Lower leg skin (tissue), 4 donors: ENCODE measurements at places on chromosomes 12 and 14.
A peak's percentile ranks its signal among the peaks of the same experiment; 100 is the strongest.

- no peak for DNase-seq
Measured at GRCh38 chr14:23518709-23519108, 32.9 kb downstream of the ZFHX2 start.

DNA sequence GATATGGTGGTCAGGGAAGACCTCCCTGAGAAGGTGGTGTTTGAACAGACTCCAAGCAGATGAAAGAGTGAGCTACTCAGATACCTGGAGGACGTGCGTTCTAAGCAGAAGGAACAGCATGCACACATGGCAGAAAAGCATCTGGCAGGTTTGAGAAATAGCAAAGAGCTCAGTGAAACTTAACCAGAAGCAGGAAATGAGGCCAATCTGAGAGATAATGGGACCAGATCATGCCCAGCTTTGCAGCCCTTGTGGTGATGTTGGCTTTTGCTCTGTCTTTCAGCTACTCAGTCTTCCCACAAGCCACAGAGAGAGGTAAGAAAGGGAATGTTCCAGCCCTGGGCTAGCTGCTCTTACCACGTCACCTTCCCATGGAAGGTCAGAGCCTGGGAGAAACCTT is 176.3 kb upstream of the GSC start:
- DNase-seq, result no peak

DNA sequence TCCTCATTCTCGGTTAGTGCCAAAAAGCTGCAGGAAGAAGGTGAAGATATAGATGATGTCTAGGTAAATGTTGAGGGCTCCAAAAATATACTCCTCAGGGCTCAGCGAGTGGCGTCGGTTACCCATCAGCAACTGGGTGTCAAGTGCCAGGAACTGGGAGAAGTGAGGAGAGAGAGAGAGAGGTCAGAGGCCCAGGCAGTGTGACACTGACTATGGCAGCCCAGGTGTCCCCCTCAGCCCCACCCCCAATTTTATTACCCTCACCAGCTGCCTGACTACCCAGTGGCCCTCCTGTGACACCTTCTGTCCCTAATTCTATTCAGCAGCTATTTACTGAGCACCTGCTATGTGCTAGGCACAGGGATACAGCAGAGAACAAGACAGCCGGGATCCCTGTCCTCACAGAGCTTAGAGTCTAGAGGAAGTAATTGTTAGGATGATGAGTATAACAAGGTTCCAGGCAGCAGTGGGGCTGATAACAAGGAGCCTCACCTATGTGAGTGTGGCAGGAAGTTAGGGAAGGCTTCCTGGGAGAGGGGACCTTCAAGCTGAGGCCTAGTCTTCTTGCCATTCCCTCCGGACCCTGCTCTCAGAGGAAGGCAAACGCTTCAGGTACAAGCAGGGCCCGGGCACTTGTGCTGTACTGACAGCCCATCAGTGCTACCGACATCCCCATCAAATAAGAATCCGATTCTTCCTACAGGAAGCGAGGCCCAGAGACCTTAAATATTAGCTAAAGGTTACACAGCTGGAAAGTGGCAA is 27.8 kb upstream of the BCDIN3D start:
- peak; percentile 58 for DNase-seq

DNA sequence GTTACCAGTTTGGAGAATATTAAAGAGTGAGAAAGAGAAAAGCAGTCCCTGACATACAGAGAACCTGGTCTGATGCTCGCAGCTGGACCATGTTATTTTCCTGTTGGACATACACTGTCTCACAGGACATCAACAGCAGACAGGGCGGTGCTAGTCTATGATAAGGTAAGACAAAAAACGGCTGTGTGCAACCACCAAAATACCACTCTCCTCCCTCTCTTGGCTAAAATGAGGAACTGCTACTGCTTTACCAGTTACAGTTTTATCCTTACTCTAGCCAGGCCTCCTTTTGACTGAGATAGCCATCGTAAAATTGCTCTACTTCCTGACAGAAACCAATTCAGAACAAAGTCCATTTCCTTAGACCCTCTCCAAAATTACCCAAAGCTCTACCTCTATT is 47.0 kb upstream of the ERGIC2 start:
- DNase-seq, result no peak

GRCh38 chr12:120453977-120454376 is 7.7 kb downstream of the GATC start:
- no peak for DNase-seq

GRCh38 chr14:77133720-77134338 is 7.8 kb downstream of the ZDHHC22 start:
- DNase-seq, result no peak

GRCh38 chr14:32408018-32408417 is 78.9 kb downstream of the AKAP6 start:
- DNase-seq, result no peak
